ENCODE measurements at places on chromosomes 7 and 10. TPM values are rescaled to one million over a fixed set of nuclear protein-coding genes. Genes with fewer than 3 reads are reported as not detected.

Gene LIPK
- 1.4 TPM for total RNA-seq

Gene MPP7
- total RNA-seq = 12.1 TPM

Gene AZGP1
- 0.21 TPM for total RNA-seq

Gene IMMP2L
- total RNA-seq = 10.2 TPM

Gene HMX3
- total RNA-seq = not detected

Gene CCDC172
- total RNA-seq = not detected

Gene MMD2
- not detected for total RNA-seq

Gene MYO3A
- not detected for total RNA-seq

Gene DYDC2
- total RNA-seq = not detected

Gene DCLRE1A
- total RNA-seq = 5.1 TPM

Gene GIMAP2
- not detected for total RNA-seq

Gene MASTL
- 14.6 TPM for total RNA-seq

Gene CUZD1
- total RNA-seq = 0.09 TPM

Gene CCDC3
- total RNA-seq = 16.6 TPM

Gene TSPAN15
- 18.0 TPM for total RNA-seq

Gene IDI2
- total RNA-seq = not detected

Gene NFE2L3
- total RNA-seq = 11.4 TPM

Gene ANKRD61
- total RNA-seq = not detected

Gene CHAT
- total RNA-seq = not detected
